ENCODE measurements at places on chromosomes 11 and 22. TPM values are rescaled to one million over a fixed set of nuclear protein-coding genes. Genes with fewer than 3 reads are reported as not detected.
A peak's percentile ranks its signal among the peaks of the same experiment; 100 is the strongest.

GRCh38 chr22:43185860-43186261 is 1.1 kb downstream of the TTLL12 start:
- DNase-seq: no peak

Gene TMEM191C
- 5.1 TPM for total RNA-seq

Gene SHANK3
- not detected for total RNA-seq

DNA sequence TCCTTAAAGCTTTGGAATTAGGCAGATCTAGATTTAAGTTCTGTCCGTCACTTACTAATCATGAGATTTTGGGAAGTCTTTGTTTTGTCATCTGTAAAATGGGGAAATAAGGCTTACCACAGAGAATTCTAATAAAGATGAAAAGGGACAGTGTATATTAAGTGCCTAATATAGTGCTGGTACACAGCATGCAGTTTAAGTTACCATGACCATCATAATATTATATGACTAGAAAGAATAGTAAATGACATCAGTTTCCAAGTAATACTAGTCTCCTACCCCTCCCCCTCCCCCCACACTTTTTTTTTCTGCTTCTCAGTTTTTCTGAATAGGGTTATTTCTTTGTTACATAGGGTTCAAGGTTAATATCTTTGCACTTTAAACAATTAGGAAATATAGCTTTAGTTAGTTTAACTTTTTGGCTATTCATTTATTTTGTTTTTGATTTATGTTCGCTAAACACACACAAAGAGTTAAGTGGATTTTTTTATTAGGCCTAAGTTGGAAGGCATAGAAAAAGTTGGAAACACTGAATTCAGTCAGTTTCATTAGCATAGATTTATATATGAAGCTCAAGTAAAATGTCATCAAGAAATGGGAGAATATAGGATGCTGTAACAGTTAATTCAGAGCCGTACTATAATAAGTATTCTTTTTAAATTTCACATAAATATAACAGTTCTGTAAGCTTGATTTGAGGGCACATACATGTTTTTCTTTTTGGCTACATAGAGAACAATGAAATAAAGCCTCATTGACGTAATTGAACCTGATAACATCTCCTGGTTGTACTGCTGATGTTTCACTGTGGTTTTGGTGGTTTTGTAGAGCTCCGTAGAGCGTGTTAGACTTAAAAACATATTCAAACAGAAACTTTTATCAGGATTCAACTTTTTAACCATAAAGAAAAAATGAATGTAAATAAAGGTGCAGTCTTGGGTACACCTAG is 121.2 kb downstream of the PDE3B start:
- DNase-seq: no peak

GRCh38 chr22:48147404-48147803 is 1385.0 kb downstream of the TBC1D22A start:
- DNase-seq: no peak

- DNase-seq: no peak
Measured at GRCh38 chr11:11463405-11463804, 110.4 kb upstream of the CSNK2A3 start.

- no peak for DNase-seq
Measured at GRCh38 chr11:131584785-131585592, 214.6 kb downstream of the NTM start.

GRCh38 chr11:57842873-57843272 is 81.3 kb downstream of the CTNND1 start:
- DNase-seq: no peak

GRCh38 chr22:25564320-25564978 is at the start of gene GRK3:
Gene GRK3, plus strand, starts transcription at chr22:25564675. Its CDS starts 366 bp downstream, at chr22:25565041.
- DNase-seq: peak; percentile 79

DNA sequence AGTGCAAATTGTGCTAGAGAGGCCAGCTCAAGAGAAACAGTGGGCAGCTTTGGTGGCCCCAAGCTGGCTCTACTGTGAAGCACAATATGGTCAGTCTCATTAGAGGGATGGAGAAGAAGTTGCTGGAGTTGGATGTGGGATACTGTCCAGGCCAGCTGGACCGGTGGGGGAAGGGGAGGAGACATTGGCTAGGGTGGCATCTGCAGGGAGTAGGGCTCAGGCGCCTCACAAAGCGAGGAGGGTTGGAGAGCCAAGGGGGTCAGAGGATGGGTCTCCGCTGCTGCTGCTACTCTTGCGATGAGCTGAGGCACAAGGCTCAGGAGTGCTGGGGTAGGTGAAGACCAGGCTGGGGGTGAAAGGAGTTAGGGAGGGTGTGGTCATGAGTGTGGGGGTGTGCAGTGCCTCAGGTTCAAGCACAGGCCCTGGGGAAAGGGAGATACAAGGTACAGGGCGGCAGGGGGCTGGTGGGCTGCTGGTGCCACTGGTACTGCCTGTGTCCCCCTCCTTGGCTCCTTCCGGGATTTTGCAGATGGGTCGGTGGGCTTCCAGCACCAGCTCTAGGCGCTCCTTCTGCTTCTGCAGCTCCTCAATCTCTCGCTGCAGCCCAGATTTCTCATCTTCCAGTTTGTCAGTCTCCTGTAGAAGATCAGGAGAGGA is 2.3 kb downstream of the CCDC85B start:
- DNase-seq: peak; percentile 45

GRCh38 chr22:46763051-46763705 is 728 bp downstream of the TBC1D22A start:
- DNase-seq: no peak

DNA sequence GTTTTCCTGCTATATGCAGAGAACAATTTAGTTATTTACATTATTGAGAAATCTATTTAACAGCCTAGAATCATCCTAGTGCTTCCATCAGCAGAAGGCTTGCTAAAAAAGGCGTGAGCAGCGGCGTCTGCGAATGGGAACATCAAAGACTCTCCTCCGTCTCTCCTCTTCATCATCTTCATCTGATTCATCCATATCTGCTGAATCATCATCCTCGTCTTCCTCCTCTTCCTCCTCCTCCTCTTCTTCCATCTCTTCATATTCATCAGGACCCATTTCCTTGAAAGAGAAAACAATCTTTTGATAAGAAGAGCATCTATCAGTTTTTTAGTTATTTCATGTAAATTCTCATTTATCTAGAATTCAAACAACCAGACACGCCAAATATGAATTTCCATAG is 5.6 kb upstream of the CD59 start:
- DNase-seq: no peak

Gene OR10D3
- total RNA-seq: not detected

- no peak for DNase-seq
Measured at GRCh38 chr11:65210361-65210731, 28.6 kb downstream of the CAPN1 start.

DNA sequence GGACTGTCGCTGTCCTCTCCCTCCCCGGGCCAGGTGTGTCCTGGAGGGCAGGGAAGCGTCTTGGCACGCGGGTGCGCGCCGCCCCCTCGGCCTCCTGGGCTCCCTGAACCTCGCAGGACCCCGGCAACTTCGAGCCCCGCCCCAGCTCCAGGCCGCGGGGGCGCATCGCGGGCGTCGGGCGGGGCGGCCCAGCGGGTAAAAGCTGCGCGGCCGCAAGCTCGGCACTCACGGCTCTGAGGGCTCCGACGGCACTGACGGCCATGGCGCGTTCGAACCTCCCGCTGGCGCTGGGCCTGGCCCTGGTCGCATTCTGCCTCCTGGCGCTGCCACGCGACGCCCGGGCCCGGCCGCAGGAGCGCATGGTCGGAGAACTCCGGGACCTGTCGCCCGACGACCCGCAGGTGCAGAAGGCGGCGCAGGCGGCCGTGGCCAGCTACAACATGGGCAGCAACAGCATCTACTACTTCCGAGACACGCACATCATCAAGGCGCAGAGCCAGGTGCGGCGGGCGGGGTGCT is at the start of gene CST6:
Gene CST6, plus strand, starts transcription at position 224 of the 519 bp plus-strand sequence. Its CDS starts 37 bp downstream, at position 261.
- no peak for DNase-seq

DNA sequence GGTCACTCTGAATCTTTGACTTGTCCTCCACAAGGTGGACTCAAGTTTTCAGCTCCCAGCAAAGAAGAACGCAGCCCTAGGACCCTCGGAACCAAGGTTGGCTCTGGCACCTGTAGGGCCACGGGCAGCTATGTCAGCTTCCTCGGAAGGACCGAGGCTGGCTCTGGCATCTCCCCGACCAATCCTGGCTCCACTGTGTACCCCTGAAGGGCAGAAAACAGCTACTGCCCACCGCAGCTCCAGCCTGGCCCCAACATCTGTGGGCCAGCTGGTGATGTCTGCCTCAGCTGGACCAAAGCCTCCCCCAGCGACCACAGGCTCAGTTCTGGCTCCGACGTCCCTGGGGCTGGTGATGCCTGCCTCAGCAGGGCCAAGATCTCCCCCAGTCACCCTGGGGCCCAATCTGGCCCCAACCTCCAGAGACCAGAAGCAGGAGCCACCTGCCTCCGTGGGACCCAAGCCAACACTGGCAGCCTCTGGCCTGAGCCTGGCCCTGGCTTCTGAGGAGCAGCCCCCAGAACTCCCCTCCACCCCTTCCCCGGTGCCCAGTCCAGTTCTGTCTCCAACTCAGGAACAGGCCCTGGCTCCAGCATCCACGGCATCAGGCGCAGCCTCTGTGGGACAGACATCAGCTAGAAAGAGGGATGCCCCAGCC is 2.2 kb downstream of the INPP5J start:
- no peak for DNase-seq

Gene CYB561A3
- 43.6 TPM for total RNA-seq

Gene DDB1
- total RNA-seq: 181 TPM

DNA sequence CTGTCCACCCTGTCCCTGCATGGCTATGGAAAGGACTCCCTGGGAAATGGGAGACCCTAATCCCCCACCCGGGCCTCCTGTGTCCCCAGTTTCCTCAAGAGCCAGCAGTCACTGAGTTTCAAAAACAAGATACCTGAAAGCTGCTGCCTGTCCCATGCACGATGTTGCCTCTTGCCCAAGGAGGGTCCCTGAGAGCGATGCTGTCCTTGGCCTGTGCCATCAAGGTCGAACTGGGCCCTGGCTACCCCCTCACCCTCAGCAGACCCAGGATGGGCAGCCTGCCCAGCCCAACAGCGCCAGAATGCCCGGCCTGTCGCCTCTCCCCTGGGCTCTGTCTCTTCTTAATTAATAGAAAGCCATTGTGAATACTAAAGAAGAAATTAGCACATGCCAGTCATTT is 104.5 kb upstream of the LMO1 start:
- DNase-seq: no peak

- no peak for DNase-seq
Measured at GRCh38 chr11:100759106-100759505, 72.0 kb downstream of the ARHGAP42 start.

DNA sequence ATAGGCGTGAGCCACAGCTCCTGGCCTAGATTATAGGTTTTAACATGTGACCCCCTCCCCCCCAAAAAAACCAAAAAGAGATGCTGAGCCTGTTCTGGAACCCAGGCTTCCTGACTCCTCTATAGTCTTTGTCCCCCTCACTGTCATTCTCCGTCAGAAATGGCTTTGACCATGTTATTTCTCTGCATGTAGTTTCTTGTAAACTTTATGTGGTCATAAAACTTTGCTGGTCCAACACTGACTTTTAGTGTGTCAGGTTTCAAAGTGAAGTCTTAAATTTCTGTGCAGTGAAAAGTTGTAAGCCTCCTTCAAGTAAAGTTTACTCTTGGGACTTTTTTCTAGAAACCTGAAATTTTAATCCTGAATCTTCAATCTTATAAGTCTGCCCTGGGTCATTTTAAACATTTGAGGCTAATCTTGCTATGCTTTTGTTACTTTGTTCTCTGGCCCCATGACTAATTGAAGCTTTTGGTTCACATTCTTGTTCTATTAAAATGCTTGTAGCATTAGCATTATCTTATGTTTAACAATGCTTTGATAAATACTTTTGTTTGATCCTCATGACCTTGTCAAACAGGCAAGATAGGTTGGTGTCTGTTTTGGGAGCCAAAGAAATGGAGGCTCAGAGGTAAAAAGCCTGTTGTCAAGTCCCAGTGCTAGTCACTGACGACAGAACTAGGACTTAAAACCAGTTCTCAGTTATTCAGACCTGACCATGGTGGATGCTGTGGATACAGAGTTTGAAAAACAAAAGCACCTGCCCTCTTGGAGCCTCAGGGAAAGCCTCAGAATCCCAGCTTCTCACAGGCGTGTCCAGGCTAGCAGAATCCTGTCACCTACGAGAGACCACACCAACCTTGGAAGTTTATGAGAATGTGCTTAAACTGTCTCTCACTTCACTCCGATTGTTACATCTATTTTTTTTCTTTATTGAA is 87.7 kb upstream of the HORMAD2 start:
- no peak for DNase-seq

Gene KCNJ5
- 0.20 TPM for total RNA-seq

- peak; percentile 92 for DNase-seq
Measured at GRCh38 chr11:111601979-111602864, at the start of gene SIK2. Gene SIK2, plus strand, starts transcription at chr11:111602449. Its CDS starts 115 bp downstream, at chr11:111602564.

DNA sequence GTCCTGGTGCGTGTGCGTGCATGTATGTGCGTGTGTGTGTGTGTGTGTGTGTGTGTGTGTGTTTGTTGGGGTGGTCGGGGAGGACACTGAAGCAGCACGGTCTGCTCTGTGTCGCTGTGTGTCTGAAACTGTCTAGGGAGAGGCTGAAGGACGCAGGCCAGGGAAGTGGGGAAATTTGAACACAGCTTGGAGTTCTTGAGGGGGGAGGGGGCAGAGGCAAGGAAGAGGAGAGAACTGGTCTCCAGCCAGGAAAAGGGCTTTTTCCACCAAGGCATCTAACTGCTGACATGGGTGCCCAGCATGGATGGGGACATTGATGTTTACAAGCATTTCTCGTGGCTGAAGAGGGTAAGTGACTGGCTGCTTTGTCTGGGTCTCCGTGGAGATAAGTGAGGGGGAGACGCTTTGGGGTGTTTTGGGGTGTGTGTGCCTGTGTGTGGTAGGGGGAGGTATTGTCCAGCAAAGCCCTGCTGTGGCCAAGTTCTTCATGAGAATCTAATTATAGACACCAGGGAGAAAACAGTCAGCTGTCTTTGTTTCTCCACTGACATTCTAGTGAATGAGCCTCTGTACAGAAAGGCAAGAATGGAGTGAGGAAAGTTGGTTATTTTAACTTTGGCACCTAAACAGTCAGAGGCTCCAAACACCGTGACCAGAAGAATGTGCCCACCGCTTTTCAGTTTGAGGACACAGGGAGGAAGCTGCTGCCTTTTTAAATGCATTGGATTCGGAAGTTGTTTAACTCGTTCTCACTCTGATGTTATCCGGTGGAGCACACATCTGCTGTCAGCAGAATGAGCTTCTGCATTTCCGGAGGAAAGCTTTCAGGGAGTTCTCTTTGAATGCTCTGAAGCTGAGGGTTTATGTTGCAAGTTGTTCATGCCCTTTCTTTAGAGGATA is 63.7 kb downstream of the PPFIBP2 start:
- DNase-seq: no peak

DNA sequence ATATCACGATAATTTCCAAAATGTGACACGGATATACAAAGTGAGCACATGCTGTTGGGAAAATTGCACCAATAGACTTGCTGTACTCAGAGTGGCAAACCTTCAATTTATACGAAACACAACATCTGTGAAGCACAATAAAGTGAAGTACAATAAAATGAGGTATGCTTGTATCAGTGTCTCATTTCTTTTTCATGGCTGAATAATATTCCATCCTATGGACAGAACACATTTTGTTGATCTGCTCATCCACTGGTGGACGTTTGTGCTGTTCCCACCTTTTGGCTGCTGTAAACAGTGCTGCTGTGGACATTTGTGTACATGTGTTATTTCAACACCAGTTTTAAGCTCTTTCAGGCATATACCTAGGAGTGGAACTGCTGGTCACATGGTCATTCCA is 78.7 kb upstream of the CCND1 start:
- no peak for DNase-seq

Gene TSPAN18
- total RNA-seq: 4.9 TPM

Gene DAGLA
- 0.14 TPM for total RNA-seq

Gene PAX6
- not detected for total RNA-seq

Measured in activated naive CD8-positive, alpha-beta T cell treated with anti-CD3 and anti-CD28 coated beads, Interleukin-2, amount 10 ng/mL, durations not matched to agents 7 days and 5 days (primary cell).